ENCODE measurements at places on chromosomes 12 and 14.
A peak's percentile ranks its signal among the peaks of the same experiment; 100 is the strongest.

- no peak for DNase-seq
Observed at GRCh38 chr12:123046431-123046830, 66.0 kb downstream of the ARL6IP4 start.

DNA sequence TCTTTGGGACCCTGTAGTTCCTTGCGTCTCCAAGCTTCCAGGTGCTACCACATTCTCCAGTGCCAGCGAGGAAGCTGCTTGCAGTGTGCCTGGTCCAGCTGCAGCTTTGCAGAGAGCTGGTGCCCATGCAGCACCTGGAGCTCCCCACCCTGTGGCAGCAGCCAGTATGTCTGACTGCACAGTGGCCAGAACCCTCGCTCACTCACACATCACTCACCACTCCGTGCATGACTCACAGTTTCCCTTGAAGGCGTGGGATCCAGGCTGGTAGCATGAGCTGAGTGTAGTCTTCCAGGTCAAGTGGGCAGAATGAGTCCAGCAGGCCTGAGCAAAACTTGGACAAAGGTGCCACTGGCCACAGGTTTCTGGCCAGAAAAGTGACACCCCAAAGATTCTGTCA lies 33.6 kb downstream of the SDR9C7 start:
- DNase-seq: no peak

- DNase-seq: no peak
Observed at GRCh38 chr12:125889742-125890141, 824.5 kb downstream of the AACS start.

DNA sequence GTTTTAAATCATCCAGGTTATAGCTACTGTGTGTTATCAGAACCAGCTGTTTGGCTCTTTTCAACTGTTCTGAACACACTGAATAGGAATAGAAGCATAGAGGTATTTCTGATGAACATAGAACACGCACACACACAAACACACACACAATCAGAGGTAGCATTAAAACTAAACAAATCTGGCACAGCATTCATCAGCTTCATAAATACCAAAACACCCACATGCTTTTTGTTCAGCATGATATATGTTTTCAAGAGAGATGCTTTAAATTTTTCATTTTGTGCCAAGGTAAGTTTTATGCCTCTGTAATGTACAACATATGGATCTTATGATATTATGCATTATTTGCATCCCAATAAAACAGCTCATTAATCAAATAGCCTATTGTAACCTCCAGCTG lies 208.6 kb downstream of the GALC start:
- DNase-seq: no peak

DNA sequence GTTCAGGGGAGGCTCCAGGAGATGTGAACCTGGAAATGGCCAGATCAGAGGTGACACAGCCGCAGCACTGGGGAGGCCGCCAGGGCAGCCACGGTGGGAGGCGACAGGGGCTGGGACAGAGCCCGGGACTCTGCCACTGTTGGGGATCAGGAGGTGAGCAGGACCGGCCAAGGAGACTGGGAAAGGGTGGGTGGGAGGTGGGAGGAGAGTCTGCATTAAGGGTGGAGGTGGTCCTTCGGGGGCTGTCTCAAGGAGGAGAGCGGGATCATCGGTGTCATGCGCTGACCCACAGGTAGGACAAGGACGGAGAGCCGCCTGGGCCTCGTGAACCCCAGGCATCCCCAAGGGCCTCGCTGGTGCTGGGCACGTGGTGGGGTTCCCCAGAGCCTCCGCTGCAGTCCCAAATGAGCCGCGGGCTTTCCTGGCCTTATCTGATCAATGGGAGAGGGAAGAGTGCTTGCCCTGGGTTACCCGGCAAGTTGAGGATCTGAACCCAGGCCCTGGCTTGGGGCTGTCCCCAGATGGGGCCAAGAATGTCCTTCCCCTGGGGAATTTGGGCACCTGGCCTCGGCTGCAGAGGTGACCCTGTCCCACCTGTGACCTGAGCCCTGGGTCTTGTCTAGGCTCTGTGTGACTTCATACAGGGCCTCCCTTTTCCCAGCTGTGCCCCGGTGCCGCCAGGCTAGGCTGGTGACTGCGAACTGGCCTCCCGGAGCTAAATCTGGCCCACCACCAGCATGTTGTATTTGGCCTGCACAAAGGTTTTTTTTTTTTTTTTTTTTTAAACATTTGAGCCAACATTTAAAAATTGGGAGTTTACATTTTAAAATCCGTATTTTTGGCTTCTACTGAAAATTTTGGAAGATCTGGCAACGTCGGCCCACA lies 13.2 kb downstream of the BEGAIN start:
- no peak for DNase-seq

- no peak for DNase-seq
Observed at GRCh38 chr14:37587131-37587803, 7.8 kb downstream of the FOXA1 start.

GRCh38 chr14:74575936-74576335 lies 36.1 kb downstream of the LTBP2 start:
- DNase-seq: no peak

DNA sequence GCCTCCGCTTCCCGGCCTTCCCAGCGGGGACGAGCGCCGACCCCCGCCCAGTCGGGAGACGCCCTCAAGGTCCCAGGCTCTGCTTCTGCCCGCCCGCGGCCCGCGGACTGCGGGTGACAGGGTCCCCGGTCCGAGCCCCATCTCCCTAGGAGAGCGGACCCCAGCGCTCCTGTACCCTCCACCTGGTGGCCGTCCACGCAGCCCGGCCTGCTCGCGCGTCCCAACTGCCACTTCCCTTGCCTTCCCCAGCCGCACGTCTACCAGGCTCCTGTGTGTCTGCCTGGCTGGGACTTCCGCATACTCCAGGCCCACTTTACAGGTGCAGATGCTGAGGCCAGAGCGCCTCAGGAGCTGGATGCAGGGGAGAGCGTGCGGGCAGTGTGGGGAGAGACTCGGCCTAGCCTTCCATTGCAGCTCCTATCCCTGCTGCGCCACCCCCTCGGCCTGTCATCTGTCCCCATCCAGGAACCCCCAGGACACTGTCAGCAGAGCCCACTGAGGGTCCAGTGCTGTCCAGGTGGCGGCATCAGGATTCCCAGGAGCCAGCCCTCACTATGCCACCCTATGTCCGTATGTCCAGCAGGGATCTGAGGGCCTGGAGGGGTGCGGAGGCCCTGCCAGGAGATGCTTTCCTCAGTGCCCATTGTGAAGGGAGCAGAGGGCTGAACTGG lies 8.0 kb upstream of the ANKRD9 start:
- no peak for DNase-seq

GRCh38 chr12:32895688-32896431 lies 717 bp downstream of the PKP2 start:
- DNase-seq: no peak

- no peak for DNase-seq
Observed at GRCh38 chr14:61584331-61584741, 111.0 kb upstream of the HIF1A start.

DNA sequence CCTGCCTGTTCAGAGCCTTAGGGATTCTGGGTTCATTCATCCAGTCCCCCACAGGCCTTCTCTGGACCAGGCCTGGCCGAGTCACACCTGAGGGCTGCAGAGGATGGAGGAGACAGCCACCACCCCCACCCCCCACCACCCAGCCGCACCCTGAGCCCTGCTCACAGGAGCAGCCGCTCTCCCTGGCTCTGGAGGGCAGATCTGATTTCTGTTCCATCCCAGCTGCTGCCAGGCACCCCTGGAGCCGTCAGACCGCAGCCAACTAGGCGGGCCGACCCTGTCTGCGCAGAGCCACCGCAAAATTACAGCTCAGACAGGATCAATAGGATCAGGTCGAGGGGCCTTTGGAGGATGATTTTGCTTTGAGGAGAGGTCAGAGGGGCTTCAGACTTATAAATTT lies 154.6 kb upstream of the MYL2 start:
- DNase-seq: no peak

- peak; percentile 74 for DNase-seq
Observed at GRCh38 chr14:76872796-76873432, 46.7 kb downstream of the LRRC74A start.

DNA sequence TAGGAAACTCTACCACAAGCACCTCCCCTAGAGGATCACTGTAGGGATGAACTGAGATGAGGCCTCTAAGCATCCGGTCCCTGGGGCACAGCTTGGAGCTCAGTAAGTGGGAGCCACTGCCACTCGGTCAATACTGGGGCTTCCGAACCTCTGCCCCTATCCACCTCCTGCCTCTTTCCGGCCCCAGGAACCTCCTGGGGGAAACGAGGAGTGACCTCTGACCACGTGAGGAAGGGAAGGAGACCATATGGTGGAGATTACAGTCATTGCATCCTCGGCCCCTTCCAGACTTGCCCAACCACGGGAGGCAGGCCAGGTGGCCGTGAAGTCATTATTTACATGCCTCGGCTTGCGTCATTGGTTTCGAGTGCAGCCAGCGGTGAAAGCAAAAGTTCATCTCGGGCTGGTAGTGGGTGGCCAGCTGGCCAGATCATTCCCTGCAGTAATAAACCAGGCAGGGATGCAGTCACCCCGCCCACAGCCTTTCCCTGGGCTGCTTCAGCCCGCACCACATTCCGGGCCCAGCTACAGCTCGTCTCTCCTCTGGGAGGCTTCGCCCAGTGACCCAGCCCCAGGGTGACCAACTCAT lies 65.4 kb downstream of the C14orf132 start:
- no peak for DNase-seq

GRCh38 chr12:72574138-72574537 lies 302.0 kb downstream of the TRHDE start:
- DNase-seq: no peak

DNA sequence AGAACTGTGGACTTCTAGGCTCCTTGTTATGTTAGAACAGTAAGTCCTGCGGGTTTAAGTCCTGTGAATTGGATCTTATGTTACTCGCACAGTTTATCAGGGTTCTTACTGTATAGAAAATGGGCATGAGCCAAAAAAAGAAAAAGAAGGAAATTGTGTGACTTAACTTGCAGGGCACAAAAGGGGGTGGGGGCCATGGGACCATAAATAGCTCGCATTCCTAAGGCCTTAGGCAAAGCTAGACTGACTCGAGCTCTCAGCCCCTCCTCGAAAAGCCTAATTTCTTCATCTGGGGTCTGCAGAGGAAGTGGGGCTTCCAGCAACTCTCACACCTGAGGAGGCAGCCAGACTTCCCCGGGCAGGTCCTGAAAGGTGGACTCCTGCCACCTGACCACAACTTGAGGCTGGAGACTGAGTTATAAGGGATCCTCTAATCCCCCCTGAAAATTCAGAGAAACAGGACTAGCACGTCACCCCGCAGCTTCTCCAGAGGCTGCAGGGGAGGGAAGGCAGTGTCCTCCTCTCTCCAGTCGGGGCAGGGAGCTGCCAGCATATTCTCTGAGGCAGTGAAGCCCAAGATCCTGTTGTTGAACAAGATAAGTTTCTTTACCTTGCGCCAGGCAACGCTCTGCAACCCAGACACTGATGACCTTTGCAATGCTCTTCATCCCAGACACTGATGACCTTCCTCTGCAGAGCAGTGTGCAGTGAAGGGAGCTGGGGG lies 280.5 kb downstream of the PCNX1 start:
- DNase-seq: no peak

GRCh38 chr14:24678801-24679247 lies 44.8 kb upstream of the GZMB start:
- DNase-seq: peak; percentile 72

GRCh38 chr14:77562681-77563080 lies 53.8 kb downstream of the SPTLC2 start:
- DNase-seq: no peak

GRCh38 chr12:39692258-39692853 lies 72.8 kb upstream of the ABCD2 start:
- DNase-seq: no peak

- no peak for DNase-seq
Observed at GRCh38 chr14:60922050-60922449, 58.8 kb downstream of the TRMT5 start.

DNA sequence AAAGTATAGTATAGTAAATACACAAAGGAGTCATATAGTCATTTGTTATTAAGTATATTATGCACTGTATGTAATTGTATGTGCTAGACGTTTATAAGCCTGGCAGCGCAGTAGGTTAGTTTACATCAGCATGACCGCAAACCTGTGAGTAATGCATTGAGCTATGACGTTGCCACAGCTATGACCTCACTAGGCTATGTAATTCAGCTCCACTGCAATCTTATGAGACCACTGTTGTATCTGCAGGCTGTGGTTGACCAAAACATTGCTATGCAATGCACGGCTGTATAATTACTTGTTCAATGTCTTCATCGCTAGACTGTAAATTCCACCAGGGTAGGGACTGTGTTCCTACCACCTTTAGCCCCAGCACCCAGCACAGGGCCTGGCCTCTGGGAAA lies 53.2 kb upstream of the VASH1 start:
- no peak for DNase-seq

- no peak for DNase-seq
Observed at GRCh38 chr12:122147514-122148290, 26.3 kb downstream of the IL31 start.

DNA sequence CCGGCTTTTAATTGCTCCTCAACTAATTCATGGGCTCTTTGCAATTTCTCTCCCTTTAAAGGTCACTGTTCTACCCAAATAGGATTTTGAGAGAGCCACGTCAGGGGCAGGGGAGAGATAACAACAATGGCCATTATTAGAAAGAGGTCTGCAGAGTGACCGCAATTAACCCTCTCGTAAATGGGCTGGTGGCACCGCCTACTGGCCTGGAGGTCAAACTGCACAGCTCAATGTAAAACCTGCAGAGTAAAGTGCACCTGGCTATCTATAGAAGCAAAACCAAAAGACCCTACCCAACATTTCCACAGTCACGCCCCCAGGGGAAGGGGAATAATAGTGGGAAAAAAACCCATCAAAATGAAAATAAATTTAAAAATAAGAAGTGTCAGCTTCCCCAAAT lies 21.6 kb upstream of the CLEC4E start:
- DNase-seq: no peak

DNA sequence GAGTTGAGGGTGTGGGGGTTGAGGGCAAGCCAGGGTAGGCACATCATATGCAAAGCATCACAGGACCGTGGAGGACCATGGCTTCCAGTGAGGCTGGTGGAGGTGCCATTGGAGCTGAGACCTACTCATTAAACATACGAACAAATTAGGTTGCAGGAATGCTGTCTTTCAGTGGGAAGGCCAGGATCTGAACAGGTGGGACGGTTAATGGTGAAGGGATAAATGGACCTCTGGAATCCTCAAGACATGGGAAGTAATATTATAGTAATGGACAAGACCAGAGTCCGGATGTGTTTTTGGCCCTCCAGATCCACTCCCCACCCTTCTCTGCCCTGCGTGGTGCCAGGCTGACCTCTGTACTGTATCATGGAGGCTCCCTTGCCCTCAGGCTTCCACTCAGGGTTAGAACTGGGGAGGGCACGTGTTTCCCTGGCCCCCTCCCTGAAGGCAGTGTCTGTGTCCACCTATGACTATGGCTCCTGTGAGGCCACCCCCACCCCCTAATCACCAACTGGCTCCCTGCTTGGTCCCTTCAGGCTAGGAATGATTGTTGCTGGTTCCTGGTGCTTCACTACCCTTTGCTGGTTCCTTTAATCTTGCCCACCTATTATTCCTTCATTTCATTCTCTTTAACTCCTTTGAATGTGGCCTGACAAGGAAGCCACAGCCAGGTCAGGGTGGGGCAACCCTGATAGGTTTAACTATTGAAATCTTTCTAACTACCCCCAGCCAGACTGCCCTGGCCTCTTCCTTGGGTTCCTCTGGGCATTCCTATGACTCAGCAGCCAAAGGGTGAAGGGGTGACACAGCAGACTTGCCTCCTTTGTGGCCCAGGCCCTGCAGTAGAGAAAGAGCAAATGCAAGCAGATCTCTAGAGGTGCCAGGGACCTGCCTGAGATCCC lies 10.7 kb downstream of the DHRS2 start:
- no peak for DNase-seq

- DNase-seq: no peak
Observed at GRCh38 chr12:43988838-43989560, 153.1 kb downstream of the TMEM117 start.

- DNase-seq: no peak
Observed at GRCh38 chr12:94172973-94173372, 24.6 kb downstream of the PLXNC1 start.

All from activated naive CD4-positive, alpha-beta T cell treated with Interleukin-2 at 50 U/mL for 16 hours (primary cell).